Glomerular endothelial cell (primary cell): ENCODE measurements at places on chromosomes 12 and 14. TPM values are rescaled to one million over a fixed set of nuclear protein-coding genes. Genes with fewer than 3 reads are reported as not detected.

COPZ1 gene
- total RNA-seq: 115 and 194 TPM in 2 replicates

IFI27L1 gene
- total RNA-seq: 11.8 and 18.0 TPM in 2 replicates

GPRC5A gene
- total RNA-seq: 14.9 and 18.7 TPM in 2 replicates

DCN gene
- total RNA-seq: 5.6 and 16.2 TPM in 2 replicates

TPCN1 gene
- total RNA-seq: 28.1 and 29.5 TPM in 2 replicates

TIGAR gene
- total RNA-seq: 20.3 and 25.1 TPM in 2 replicates

KRT85 gene
- not detected in 2 replicates for total RNA-seq

PLBD1 gene
- total RNA-seq: 0.23 and 0.29 TPM in 2 replicates

JPH4 gene
- total RNA-seq: 0.53 TPM in 1 of 2 replicates, not detected in the other

OR4K2 gene
- not detected in 2 replicates for total RNA-seq

METTL17 gene
- 47.3 and 62.2 TPM in 2 replicates for total RNA-seq

KRT75 gene
- total RNA-seq: not detected in 2 replicates

DNA sequence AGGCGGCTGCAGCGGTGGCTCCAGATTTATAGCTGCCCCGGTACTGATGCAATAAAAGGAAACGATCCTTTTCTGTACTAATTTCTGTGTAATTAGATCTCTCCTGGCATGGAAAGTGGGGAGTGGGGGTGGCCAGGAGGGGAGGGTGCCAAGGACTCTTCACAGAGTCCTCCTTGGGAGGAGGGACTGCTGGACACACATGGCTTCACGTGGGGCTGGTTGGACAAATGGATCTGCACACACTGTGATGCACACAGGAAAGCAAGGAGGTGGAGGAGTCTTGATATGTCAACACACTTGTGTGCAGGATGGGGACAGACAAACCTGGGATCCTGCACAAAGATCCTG is 23.8 kb upstream of the ATP5MC2 start:
- no peak for DNase-seq

GRCh38 chr14:34081576-34082136 is 130.8 kb upstream of the EGLN3 start:
- DNase-seq: no peak

GRCh38 chr14:81042438-81042837 is 87.0 kb downstream of the TSHR start:
- DNase-seq: no peak

- no peak for DNase-seq
These were observed 32.7 kb upstream of the GLIPR1 start for GRCh38 chr12:75447691-75448393.

DNA sequence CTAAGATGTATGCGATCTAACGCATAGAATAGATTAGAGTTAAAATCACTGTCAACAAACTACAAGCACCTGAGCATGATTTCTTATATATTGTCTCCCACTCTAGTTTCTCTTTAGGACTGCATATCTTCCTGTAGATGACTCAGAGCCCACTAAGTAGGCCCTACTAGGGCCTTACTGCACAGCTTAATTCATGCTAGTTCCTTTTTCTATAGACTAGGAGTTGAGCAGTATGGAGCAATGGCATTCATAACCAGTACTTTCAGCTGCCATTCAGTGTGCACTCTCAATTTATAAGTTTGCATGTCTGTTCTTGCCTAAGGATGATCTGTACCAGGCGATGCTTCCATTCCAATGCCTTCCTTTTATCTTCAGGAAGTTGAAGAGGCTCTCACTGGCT is 103.5 kb downstream of the METTL25 start:
- DNase-seq: no peak

GRCh38 chr12:46452061-46452615 is 79.6 kb upstream of the SLC38A2 start:
- DNase-seq: no peak

DNA sequence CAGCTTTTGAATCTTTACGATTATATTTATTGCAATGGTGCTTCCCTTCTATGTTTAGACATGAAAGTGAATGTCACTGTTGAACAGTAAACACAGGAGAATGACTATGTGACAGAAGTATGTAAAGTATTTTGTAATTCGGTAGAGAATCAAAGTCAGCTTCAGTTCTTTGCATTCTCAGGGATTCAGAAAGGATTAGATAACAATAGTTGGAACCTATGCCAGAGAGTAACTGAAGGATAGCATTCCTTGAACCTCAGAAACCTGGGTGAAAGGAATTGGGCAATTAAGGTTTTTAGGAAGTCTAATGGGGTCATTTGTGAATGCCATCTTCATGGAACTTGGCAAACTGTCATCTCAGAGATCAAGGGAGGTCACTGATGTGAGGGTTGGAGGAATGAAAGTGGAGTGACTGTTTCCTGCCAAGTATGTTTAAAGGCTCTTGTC is 305.3 kb upstream of the DDHD1 start:
- DNase-seq: peak; percentile 14

DNA sequence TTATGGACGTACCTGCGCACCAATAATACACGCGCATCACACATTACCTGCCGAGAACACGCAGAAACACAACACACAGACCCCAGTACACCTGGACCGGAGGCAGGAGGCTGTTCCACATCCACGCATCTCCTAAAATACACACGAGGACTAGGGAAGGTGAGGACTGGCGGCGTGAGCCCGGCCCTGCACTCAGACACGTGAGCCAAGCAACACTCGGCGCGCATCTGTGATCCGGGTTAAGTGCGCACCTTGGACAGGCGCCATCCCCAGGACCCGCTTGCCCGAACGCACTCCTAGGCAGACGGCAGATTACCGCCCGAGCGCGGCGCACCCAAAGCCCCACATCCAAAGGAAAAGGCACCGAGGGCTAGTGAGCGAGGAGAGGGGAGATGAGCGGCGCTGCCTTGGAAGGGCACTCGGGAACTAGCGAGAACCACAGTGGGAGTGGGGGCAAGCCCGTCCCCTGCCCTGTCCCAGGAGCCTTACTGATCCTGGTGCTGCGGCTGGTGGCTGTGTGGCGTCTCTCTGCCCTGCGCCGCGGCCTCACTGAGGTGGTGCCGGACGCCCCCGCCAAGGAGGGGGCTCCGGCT is 417 bp downstream of the GLS2 start:
- no peak for DNase-seq

- no peak for DNase-seq
These were observed 16.0 kb downstream of the MEG3 start for GRCh38 chr14:100841761-100842403.

DNA sequence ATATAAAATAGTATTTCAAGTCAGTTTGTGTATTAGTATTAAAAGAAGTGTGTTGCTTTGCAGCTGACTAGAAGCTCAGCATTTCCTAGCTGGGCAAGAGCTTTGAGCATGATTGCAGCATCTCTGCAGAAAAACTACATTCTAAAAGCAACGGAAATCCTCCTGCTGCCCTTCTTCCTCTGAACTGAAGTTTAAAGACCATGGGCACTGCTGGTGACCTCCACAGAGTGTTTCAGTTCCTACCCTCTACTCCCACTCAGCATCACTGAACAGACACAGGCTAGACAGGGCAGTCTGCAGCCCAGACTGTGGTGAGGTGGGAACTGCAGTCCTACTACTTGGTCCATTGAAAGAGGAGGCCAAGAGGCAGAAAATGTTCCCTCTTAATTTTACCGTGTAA is 59.0 kb downstream of the FAR2 start:
- no peak for DNase-seq

DNA sequence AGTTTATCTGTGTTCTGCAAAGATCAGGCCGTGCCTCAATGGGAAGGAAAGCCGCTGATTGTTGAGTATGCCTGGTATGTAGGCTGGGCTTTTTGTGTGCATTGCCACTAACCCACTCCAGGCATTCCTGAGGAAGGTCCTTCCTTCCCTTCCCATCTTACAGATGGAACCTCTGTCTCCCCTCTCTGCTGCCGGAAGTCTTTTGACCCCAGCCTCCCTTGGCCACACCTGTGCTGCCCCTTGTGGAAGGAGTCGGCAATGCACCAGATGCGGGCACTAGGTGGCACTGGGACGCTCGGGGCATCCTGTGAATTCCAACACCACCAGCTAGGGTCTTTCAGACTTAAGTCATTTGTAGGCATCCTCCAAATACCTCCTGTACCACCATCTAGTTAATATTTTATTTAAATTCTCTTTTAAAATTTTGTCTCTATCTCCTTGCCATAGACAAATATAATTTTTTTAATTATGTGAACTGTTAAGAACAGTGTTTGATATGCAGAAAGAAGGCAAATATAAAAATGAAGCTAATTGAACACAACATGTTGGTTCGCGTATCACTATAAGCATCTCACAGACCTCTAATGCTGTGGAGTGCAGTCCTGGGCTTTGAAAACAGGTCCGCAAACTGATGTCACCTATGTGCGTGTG is 99.6 kb downstream of the RIN3 start:
- no peak for DNase-seq

DNA sequence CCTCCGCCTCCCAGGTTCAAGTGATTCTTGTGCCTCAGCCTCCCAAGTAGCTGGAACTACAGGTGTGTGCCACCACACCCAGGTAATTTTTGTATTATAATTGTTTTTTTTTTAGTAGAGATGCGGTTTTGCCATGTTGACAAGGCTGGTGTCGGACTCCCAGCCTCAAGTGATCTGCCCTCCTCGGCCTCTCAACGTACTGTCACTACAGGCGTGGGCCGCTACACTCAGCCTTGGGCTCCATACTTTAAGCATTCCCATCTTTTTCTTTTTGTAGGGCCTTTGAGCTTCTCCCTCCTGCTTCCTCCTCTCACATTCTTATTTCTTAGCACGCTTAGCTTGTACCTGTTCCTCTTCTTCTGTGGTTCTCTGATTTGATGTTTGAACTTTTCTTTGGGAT is 62.8 kb downstream of the SERPINA3 start:
- DNase-seq: no peak

DNA sequence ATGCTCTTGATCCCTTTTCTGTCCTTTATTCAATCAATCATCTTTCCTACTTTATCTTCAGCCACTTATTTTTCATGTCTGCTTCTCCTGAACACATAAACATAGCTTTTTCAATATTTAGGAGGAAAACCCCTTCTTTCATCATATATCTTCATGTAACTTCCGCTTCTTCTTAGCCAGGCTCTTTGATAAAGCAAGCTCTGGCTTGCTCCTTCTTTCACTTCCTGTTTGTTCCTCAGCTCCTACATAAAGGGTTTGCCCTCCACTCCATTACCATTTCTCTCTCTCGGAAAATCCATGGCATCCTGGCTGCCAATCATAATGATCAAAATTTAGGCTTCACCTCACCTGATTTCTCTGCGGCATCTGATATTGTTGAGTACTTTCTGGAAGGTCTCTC is 33.7 kb upstream of the HELB start:
- no peak for DNase-seq

DNA sequence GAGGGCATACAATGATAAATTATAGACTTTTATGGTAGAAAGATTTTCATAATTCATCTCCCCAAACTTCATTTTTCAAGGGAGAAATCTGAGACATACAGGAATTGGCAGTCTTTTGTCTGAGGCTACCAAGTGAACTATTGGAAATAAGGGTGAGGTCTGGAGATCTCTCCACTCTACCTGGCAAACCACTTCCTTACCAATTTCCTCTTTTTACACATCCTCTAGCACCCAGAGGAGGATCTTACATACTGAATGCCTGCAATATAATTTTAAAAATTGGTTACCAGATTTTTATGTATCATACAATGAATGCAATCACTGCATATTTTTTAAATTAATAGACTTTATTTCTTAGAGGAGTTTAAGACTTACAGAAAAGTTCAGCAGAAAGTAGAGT is 6.6 kb downstream of the PDE6H start:
- DNase-seq: no peak

GRCh38 chr12:75742961-75743360 is 231.6 kb upstream of the KRR1 start:
- no peak for DNase-seq

DNA sequence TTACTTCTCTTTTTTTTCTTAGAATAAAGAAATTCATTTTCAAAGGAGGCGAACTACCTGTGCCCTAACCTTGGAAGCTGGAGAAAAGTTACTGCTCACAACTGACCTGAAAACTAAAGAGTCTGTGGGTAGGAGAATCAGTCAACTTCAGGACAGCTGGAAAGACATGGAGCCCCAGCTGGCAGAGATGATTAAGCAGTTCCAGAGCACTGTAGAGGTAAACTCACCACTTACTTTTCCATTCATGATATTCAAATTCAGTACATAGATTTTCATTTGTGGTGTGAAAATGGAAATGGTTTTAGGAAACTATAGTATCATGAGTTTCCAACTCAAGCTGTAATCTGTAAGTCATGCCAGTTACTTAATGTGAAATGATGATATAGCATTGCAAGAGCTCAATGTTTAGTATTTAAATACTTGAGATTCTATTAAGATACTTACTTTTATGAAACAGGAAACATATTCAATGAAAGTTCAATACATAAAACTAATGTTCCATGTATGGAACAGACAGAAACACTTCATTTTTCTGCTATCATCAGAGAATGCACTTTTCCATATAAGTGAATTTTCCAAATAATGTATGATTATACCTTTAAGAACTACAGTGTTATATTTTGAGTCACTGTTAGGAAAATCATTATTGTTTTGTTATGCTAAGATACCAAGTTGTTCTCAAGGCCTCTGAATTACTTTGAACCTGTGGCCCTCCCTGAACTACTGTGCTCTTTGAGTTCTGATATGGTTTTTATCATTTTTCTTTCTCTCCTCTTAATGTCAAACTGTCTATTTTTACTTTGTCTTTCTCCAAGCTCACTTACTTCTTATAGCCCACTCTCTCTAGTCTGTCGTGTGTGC is 119.0 kb downstream of the ESR2 start:
- DNase-seq: no peak

DNA sequence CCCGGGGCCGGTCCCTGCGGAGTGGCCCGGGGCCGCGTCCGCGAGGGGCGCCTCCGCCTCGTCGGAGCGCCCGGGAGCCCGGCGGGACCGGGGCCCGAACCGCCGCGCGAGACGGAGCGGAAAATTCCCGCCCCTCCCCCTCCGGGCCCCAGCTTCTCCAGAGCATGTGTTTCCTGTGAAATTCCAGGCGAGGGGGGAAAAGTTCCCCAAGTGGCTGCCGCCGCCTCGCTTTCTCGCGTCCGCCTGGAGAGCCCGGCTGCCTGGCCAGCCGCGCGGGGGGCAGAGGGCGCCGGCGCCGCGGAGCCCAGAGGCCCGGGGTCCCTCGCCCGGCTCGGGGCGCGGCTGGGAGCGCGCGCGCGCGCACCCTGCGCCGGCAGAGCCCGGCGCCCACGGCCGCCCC is 904 bp downstream of the CACNA1C start:
- no peak for DNase-seq

DNA sequence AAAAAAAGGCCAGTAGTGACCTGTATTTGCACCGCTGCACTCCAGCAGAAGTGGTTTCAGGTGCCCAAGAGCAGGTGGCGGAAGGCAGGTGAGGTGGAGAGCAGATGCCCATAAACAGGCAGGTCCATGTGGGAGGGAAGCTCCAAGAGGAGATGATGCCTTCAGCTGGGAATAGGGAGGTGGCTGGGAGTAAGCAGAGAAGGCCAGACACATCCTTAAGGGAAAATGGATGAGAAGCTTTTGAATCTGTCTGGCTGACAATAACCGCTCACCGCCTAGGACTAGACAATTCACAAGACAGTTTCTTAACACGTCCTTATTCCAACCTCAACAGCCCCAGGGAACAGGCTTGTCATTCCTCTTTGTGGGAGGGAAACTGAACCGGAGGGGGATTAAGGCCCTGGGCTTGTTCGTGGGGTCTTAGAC is 43.9 kb upstream of the PLEKHG6 start:
- DNase-seq: no peak
